ENCODE measurements at places on chromosomes 7 and 10.

DNA sequence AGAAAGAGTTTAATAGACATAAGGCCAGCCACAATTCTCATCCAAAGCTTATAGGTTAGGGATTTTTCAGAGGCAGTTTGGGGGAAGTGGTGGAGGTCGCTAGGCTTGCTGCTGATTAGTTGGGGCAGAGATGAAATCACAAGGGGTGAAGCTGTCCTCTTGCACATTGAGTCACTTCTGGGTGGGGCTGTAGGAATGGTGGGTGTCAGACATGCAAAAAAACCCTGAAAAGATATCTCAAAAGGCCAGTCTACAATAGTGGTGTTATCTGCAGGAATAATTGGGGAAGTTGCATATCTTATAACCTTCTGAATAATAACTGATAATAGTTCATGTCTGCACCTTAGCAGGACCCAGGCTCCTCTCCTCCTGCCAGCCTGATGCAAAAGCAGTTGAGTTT, 2.1 kb downstream of the FAM24B start:
- peak; percentile 36 for DNase-seq

- no peak for DNase-seq
Measured at GRCh38 chr7:30351286-30351685, 66.9 kb downstream of the ZNRF2 start.

- DNase-seq, result no peak
Measured at GRCh38 chr10:53607691-53608090, 835.1 kb upstream of the MBL2 start.

DNA sequence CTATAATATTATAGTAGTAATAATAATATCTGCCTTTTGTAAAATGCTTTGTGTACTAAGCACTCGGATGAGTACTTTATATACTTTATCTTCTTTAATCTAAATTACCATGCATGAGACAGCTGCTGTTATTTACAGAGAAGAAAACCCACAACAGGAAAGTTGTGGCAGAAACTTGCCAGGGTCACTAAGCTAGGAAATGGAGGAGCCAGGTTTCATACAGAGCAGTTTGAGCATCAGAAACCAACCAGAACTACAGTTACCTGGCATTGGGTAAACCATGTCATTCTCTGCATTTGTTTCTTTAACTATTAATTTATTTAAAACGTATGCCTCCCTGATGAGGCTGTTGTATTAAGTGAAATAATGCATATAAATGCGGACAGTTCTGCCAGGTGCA, 129.9 kb downstream of the CSTF2T start:
- DNase-seq, result no peak

DNA sequence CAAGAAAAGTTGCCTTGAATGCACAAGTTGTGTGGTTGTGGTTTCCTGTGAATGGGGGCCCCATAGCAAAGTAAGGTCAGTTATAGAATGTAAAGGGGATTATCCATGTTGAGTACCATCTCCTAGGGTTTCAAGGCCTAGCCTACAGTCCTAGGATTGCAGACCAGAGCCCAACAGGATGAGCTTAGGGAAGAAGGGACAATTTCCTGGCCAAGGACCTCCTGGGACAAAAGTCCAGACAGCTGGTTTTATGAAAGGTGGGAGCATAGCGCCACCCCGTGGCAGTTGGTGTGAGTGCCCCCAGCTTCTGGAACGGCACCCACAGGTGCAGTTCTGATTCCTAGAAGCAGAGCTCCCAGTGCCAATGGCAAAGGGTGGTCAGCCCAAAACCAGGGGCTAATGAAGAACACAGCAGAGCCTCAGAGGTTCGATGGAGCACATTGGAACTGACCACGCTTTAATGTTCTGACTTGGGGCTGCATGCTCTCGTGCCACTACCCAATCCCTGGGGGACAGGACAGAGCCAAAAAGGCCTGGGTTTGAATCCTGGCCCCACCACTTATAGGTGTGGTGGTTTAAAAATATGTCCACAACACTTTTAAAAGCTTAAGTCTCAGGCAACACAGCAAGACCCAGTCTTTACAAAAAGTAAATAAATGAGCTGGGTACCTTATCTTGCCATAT, 25.8 kb upstream of the TMEM120A start:
- peak; percentile 67 for DNase-seq

- DNase-seq, result peak; percentile 25
Measured at GRCh38 chr10:11035301-11035991, 17.8 kb downstream of the CELF2 start.

DNA sequence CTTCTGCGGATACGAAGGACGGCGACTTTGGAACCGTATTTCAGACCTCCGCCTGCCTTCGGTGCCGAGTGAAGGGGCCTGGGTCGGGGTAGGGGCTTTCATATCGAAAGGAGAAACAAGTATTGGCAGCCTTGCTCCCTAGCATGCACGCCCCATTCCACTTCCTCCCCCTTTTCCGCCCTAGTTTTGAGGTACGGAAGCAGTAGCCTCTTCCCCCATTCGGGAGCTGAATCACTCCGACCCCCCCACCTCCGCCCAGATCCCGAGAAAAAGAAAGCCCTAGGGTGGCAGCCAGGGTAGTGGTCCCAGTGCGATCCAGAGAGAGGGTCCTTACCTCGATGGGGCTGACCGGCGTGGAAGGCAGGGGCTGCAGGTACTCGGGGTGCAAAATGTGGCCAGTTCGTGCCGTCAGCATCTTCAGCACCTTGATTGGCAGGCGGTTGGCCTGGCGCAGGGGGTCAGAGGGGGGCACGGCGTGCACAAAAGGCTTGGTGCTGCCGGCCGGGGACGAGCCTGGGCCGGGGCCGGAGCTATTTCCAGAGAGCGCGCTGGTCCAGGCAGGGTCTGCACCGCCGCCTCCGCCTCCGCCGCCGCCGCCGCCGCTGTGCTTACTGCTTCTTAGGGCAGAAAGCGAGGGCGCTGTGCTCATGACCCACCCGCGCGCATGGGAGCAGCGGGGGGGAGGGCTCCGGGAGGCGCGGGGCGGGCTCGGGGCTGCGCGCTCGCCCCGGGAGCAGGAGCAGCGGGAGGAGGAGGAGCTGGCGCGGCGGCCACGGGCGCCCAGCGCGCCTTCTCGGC, 594 bp downstream of the ZNF503 start:
- peak; percentile 66 for DNase-seq

DNA sequence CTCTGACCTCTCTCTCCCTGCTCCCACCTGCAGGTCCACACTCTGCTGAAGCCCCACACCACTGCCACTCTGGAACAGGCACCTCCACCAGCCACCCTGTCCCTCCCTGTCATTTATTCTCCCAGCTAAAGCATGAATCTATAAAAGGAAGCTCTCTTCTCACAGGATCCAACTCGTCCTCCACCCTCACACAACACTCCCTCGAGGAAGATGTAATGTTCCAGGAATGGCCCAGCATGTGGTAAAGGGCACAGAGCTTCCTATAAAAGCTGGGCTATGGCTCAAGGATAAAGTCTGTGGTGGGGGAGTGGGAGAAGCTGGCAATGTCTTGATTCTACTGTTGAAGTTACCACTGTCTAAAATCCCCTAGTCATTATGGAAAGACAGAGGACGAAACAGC, 67.4 kb downstream of the ERCC6 start:
- no peak for DNase-seq

DNA sequence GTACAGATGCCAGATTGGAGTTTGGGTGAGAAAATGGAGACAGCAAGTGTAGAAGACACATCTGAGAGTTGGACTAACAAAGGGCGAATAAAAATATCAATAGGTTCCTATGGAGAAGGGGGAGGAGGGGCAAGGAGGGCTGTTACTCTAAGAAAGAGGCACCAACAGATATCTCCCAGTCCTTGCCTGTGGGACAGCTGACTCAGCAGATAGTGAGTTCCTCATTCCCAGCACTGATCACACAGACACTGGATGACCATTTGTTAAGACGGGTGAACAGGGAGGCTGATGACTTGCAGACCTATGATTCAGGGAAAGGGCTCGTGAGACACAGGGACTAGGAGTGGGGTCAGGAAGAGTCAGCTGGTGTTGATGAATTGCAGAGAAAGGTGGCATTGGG, 5.7 kb upstream of the PRR15 start:
- DNase-seq, result peak; percentile 31

DNA sequence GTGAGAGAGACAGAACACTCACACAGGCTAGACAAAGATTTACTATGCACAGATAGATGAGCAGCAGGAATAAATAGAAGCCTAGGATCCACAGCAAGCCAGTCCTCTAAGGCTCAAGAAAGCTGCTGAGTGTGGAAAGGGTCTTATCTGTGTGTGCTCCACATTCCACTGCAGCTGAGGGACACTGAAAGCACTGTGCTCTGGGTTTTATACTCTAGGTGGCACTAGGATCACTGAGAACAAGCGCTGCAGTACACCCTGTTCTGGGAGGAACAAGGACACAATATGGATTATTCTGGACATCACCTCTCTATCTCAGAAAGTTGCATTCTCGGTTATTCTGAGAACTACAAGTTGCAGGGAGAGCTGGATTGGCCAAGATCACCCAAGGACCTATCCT, 4.9 kb upstream of the KLHL7 start:
- DNase-seq, result peak; percentile 33

GRCh38 chr7:91228327-91228726, 35.9 kb upstream of the FZD1 start:
- DNase-seq, result peak; percentile 78

- DNase-seq, result no peak
Measured at GRCh38 chr7:83575436-83575835, 73.5 kb downstream of the SEMA3E start.

- DNase-seq, result peak; percentile 35
Measured at GRCh38 chr7:131105294-131105798, 222.3 kb upstream of the MKLN1 start.

DNA sequence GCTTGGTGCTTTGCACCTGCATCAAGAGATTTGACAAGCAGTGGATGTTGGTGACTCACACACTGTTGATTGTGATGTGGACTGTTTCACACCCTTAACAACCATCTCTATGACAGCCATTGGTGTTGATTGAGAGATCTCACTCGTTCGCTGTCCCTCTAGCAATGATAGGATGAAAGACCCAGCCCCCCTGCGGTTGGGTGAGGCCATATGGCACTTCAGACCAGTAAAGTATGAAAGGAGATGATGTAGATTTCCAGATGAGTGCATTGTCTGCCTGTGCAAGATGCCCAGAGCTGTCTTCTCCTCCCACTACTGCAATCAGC, 138.7 kb upstream of the PRR15 start:
- no peak for DNase-seq

GRCh38 chr7:41685684-41686083, 17.2 kb downstream of the INHBA start:
- peak; percentile 75 for DNase-seq

DNA sequence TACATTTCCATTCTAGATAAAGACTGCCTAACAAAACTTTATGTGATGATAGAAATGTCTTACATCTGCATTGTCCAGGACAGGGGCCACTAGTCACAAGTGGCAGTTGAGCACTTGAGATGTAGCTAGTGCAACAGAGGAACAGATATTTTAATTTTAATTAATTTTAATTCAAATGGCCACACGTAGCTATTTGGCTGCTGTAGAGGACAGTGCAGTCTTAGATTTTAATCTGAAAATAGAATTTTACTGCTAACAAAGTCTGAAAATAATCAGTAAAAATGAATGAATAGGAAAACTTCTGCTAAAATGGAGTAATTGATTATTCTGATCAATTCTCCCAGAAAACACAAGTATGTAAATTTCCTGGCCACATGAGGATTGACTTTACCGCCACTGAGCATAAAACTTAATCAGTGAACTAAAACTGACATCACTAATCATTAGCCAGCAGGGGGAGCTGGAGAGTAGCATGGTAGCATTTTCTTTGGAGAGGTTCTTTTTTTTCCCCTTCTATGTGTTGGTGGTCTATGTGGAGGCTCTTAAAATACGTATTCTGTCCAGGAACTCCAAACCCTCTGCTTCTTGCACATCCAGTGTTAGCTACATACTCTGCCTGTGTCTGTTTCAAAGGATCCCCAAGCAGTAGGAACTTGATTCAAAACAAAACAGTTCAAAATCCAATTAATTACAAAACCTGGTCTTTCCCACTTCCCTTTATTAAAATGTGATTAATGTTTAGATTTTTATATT, 52.1 kb downstream of the TSPAN12 start:
- DNase-seq, result peak; percentile 63

DNA sequence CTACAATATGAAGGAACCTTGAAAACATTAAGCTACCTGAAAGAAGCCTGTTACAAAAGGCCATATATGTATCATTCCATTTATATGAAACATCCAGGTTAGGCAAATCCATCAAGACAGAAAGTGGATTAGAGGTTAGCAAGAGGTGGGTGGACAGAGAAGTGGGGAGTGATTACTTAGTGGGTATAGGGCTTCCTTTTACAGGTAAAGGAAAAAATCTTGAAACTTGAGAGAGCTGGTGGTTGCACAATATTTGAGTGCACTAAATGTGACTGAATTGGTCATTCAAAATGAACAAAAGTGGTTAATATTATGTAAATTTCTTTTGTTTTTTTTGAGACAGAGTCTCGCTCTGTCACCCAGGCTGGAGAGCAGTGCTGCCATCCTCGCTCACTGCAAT, 119.4 kb upstream of the KIF5B start:
- DNase-seq, result no peak

DNA sequence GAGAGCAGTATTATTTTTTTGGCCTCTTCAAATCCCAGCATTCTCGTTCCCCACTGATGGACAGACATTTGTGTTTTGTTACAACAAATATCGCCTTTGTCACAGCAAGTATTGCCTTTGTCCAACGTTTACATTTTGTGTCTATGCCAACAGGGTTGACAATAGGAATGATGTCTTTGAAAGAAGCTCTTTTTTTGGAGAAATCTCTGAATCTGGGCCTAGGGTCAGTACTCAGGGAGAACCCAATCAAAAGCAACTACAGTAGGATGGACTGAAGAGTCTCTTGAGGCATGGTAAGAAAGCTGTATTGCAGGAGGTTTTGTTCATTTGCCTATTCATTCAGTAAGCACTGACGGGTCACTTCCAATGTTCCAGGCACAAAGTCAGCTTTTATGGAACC, 57.7 kb upstream of the KLF14 start:
- no peak for DNase-seq

GRCh38 chr10:8006274-8006999, 48.1 kb upstream of the GATA3 start:
- DNase-seq, result no peak

DNA sequence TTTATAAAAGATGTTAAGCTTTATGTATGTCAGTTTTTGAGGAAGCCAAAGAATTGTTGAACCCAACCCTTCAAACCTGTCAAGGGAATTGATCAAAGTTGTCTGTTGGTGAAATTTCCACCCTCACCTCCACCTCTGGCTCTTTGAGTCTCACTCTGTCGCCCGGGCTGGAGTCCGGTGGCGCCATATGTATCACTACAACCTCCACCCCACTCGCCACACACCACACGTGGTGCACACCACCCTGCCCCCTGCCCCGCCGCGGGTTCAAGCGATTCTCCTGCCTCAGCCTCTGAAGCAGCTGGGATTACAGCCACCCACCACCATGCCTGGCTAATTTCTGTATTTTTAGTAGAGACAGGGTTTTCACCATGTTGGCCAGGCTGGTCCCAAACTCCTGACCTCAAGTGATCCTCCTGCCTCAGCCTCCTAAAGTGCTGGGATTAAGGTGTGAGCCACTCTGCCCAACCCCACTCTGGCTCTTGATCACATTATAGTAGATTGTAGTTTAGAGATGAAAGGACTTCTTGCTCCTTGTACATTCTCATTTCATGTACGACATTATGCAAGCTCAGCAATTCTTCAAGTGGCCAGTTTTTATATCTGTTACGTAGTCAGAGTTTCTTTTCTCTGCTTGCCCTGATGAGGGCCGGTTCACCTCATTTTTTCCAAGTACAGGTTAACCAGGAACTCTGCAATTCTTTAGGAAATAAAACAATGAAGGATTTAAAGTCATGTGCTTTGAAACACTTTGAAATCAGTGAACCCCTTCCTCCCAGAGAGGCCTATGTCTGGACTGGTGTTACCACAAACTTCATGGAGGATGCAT, 7.0 kb downstream of the BAMBI start:
- no peak for DNase-seq

- peak; percentile 3 for DNase-seq
Measured at GRCh38 chr10:90644165-90644564, 213.7 kb downstream of the HTR7 start.

- no peak for DNase-seq
Measured at GRCh38 chr7:44077061-44077460, 5.3 kb downstream of the POLM start.
